ENCODE measurements at places on chromosomes 2 and 18. TPM values are rescaled to one million over a fixed set of nuclear protein-coding genes. Genes with fewer than 3 reads are reported as not detected.

Gene NPHP1
- 7.5 TPM for total RNA-seq

Gene RTP5
- not detected for total RNA-seq

Gene RALBP1
- total RNA-seq, result 59.4 TPM

Gene ST8SIA5
- total RNA-seq, result 77.5 TPM

Gene PLEK
- 29.4 TPM for total RNA-seq

Gene PARD3B
- total RNA-seq, result 20.4 TPM

Gene CYP27C1
- total RNA-seq, result 0.13 TPM

Gene MCM6
- 10.7 TPM for total RNA-seq

Gene ASXL3
- total RNA-seq, result 0.44 TPM

Gene CXCR1
- 0.07 TPM for total RNA-seq

GRCh38 chr2:28664120-28664842, 87.3 kb upstream of the PPP1CB start:
- H3K27ac ChIP-seq, result peak overlapping the region; percentile 70
- H3K27me3 ChIP-seq, result no peaks in the 10 kb centered on the region
- peak; percentile 20 for DNase-seq
- no peak overlapping the region for H3K4me3 ChIP-seq
- no peaks in the 10 kb centered on the region for H3K4me1 ChIP-seq

DNA sequence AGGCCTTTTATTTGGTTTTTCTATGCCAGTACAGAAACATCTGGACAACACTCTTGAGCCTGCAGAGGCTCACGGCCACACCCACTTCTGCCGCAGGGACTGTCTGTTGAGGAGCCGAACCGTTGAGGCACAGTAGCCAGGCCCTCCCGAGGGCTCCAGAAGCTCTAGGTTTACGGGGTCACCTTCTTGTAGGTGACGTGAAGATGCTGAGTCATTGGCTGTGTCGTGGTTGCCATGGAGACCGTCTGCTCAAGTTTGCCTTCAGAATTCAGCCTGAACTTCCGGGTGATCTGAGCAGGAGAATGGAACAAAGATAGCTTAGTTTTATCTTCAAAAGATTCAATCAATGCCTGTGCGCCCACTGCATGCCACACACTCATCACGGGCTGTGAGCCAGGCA, 25.9 kb downstream of the BOK start:
- H3K27ac ChIP-seq, result no peak overlapping the region
- peaks cover 19% of the 10 kb centered on the region for H3K36me3 ChIP-seq
- no peak overlapping the region for H3K4me3 ChIP-seq
- DNase-seq, result no peak
- H3K4me1 ChIP-seq, result no peaks in the 10 kb centered on the region
- H3K27me3 ChIP-seq, result no peaks in the 10 kb centered on the region

DNA sequence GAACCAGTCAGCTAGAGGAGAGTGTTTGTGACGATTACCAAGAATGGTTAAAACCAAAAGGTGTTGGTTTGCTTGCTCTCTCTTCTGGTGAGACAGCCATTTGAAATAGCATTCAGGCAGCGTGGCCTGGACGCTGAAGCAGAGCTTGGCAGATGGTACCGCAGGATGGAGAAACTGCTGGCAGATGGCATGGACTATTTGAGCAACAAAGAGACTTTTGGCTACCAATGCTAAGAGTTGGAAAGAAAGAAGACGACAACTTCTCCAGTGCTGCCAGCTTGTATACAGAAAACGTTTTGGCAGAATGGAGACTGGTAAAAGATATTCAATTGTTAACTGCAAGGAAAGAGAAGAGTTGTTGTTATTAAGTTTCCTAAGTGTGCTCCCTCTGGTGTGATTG, 315.0 kb downstream of the PARD3B start:
- no peak for DNase-seq
- no peaks in the 10 kb centered on the region for H3K4me1 ChIP-seq
- H3K27ac ChIP-seq, result no peak overlapping the region
- H3K36me3 ChIP-seq, result no peaks in the 10 kb centered on the region

- H3K27ac ChIP-seq, result no peak overlapping the region
- H3K27me3 ChIP-seq, result no peaks in the 10 kb centered on the region
- DNase-seq, result peak; percentile 42
- H3K4me1 ChIP-seq, result peaks cover 8% of the 10 kb centered on the region
- no peak overlapping the region for H3K4me3 ChIP-seq
These were observed 45.5 kb upstream of the MSH2 start for GRCh38 chr2:47357483-47357882.

DNA sequence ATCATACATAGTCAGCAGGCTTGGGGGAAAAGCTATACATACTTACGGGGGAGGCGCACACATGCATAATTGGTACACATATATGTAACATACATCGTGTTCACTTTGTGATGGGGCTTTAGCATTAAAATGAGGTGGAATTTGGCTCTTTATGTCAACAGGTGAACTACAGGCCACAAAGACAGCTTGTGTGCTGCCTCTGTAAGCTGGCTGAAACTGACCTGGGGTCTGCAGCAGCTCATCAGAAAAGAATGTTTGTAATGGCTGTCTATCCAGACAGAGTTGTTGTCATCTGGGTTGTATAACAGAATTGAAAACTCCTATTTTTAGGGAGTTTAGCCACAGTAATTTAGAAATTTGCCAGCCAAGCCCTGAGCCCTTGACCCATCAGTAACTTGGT, 4.7 kb upstream of the KCNG3 start:
- H3K4me3 ChIP-seq, result no peak overlapping the region
- peaks cover under 1% of the 10 kb centered on the region for H3K27me3 ChIP-seq
- H3K36me3 ChIP-seq, result no peaks in the 10 kb centered on the region
- DNase-seq, result no peak
- H3K4me1 ChIP-seq, result peaks cover 15% of the 10 kb centered on the region
- no peak overlapping the region for H3K27ac ChIP-seq

- H3K36me3 ChIP-seq, result no peaks in the 10 kb centered on the region
- no peaks in the 10 kb centered on the region for H3K27me3 ChIP-seq
- peak overlapping the region; percentile 53 for H3K4me3 ChIP-seq
- H3K27ac ChIP-seq, result no peak overlapping the region
These were observed 1.2 kb downstream of the SAP130 start for GRCh38 chr2:128026448-128027277.

DNA sequence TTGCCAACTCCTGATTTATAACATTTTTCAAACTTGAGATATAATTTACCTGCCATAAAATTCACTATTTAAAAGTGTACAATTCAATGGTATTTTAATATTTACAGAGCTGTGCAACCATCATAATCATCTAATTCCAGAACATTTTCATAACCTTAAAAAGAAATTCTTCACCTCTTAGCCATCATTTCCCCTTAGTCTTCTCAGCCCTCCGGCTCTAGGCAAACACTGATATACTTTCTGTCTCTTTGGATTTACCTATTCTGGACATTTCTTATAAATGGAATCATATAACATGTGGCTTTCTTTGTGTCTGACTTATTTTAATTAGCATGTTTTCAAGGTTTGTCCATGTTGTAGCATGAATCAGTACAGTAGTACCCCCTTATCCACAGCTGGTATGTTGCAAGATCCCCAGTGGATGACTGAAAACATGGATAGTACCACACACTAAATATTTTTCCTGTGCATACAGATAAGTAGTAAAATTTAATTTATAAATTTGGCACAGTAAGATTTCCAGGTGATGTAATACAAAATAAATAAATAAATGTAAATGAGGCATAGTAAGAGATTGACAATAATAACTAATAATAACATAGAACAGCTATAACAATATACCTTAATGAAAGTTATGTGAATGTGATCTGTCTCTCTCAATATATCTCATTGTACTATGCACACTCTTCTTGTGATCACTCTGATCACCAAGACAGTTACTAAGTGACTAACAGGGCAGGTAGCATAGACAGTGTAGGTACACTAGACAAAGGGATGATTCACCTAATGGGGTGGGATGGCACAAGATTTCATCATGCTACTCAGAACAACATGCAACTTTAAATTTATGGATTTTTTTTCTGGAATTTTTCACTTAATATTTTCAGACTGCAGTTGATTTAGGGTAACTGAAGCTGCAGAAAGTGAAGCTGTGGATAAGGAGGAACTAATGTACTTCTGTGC, 73.1 kb downstream of the RAB3GAP1 start:
- no peaks in the 10 kb centered on the region for H3K27me3 ChIP-seq
- DNase-seq, result no peak
- H3K4me3 ChIP-seq, result no peak overlapping the region
- H3K36me3 ChIP-seq, result no peaks in the 10 kb centered on the region
- H3K4me1 ChIP-seq, result no peaks in the 10 kb centered on the region
- H3K27ac ChIP-seq, result no peak overlapping the region

DNA sequence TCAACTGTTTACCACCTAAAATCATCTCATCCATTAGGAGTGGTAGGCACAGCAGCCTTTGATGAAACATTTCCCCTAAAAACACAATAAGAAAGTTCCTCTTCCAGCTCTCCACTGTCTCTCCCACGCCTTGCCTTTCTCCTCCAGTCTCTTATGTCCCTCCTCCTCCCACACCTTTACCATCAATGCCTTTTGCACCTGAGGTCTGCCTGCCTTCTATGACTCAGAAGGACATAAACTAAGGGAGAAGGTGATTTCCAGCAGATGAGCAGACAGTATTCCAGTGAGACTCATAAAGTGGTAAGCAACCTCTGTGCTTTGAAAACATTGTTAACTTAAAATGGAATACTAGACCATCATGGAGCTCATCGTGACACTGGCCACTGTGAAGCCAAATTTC, 34.2 kb upstream of the NDUFV2 start:
- H3K4me3 ChIP-seq, result no peak overlapping the region
- H3K27ac ChIP-seq, result no peak overlapping the region
- H3K27me3 ChIP-seq, result no peaks in the 10 kb centered on the region
- no peaks in the 10 kb centered on the region for H3K36me3 ChIP-seq
- no peak for DNase-seq

GRCh38 chr2:230879891-230880290, 15.1 kb downstream of the ITM2C start:
- no peak for DNase-seq
- H3K27me3 ChIP-seq, result no peaks in the 10 kb centered on the region
- peaks cover 8% of the 10 kb centered on the region for H3K36me3 ChIP-seq
- H3K27ac ChIP-seq, result no peak overlapping the region

DNA sequence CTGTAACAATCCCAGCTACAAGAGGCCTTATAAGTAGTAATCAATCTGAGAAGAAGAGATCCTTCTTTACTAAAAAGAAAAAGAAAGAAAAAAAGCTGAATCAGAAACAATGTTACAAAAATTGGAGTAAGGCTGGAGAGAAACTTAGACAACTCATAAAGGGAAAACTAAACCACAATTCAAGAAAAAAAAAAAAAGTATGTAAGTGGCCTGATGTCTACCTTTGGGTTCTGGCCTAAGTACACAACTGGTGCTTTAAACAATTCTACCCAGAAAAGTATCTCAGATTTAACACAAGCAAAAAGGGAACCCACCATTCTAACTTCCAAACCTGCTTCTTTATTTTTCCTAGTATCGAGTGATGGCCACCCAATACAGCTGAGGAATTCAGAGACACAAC, 45.3 kb downstream of the ZNF521 start:
- no peak overlapping the region for H3K4me3 ChIP-seq
- no peaks in the 10 kb centered on the region for H3K36me3 ChIP-seq
- DNase-seq, result no peak
- no peaks in the 10 kb centered on the region for H3K27me3 ChIP-seq
- peaks cover 3% of the 10 kb centered on the region for H3K4me1 ChIP-seq

DNA sequence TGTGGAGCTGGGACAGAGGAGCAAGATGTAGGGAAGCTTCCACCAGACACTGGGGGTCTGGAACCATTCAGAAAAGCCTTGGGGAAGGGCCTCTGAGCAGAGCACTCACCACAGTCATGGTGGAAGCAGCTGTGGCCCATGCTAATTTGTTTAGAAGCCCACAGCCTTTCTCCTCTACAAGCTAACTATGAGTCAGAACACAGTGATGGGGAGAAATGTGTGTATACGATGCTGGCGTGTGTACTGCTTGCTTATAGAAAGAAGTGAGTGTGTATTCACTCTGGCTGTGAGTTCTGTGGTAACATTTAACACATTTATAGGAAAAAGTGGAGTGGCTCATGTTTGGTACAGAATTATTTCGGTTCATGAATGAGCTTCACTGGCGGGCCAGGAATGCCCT, 157.0 kb upstream of the ACAA2 start:
- no peaks in the 10 kb centered on the region for H3K27me3 ChIP-seq
- no peak for DNase-seq
- no peaks in the 10 kb centered on the region for H3K4me1 ChIP-seq
- no peak overlapping the region for H3K4me3 ChIP-seq
- no peak overlapping the region for H3K27ac ChIP-seq
- no peaks in the 10 kb centered on the region for H3K36me3 ChIP-seq

- no peaks in the 10 kb centered on the region for H3K36me3 ChIP-seq
- H3K27me3 ChIP-seq, result no peaks in the 10 kb centered on the region
- no peak overlapping the region for H3K4me3 ChIP-seq
- no peaks in the 10 kb centered on the region for H3K4me1 ChIP-seq
These were observed 29.2 kb upstream of the LDAH start for GRCh38 chr2:20852139-20852538.

GRCh38 chr18:48783616-48784520, 166.9 kb downstream of the SMAD7 start:
- H3K27ac ChIP-seq, result no peak overlapping the region
- no peaks in the 10 kb centered on the region for H3K36me3 ChIP-seq
- H3K27me3 ChIP-seq, result no peaks in the 10 kb centered on the region
- no peak for DNase-seq

GRCh38 chr18:74337155-74337911, 21.7 kb downstream of the C18orf63 start:
- no peak for DNase-seq
- no peaks in the 10 kb centered on the region for H3K4me1 ChIP-seq
- H3K4me3 ChIP-seq, result no peak overlapping the region
- no peaks in the 10 kb centered on the region for H3K27me3 ChIP-seq
- no peaks in the 10 kb centered on the region for H3K36me3 ChIP-seq

DNA sequence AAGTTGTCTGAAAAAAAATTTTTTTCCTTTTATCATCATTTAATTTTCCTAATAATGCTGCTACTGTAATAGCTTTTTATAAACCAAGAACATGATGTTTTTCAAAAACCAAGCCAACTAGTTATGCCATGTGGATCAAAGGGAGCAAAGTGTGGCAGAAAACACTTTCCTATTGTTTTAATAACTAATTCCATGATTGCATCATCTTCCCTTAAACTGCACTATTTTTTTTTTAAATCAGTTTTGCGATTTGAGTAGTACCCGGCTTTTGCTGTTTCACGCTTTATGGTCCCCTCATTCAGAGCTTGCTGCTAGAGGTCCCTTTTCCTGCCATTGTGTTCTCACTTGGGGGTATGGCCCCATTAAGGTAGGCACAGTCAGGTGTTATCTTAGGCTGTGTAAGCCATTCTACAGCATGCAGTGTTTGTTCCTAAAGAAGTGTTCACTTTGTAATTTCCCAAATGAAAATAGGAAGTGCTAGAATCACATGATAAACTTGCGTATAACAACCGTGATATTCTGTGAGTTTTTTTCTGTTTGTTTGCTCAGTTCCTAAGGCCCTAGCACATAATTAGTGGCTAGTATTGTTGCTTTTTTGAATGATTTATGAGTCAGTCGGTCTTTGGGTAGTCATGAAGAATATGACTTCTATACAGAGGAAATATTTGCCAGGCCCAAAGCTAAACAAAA, 225.8 kb downstream of the PTGR3 start:
- no peak overlapping the region for H3K27ac ChIP-seq
- H3K4me1 ChIP-seq, result no peaks in the 10 kb centered on the region
- no peaks in the 10 kb centered on the region for H3K27me3 ChIP-seq
- H3K4me3 ChIP-seq, result no peak overlapping the region
- no peak for DNase-seq

Measured in adrenal gland (tissue), 19 donors.